T-cell (primary cell): ENCODE measurements at places on chromosomes 12 and 14. TPM values are rescaled to one million over a fixed set of nuclear protein-coding genes. Genes with fewer than 3 reads are reported as not detected.

DNA sequence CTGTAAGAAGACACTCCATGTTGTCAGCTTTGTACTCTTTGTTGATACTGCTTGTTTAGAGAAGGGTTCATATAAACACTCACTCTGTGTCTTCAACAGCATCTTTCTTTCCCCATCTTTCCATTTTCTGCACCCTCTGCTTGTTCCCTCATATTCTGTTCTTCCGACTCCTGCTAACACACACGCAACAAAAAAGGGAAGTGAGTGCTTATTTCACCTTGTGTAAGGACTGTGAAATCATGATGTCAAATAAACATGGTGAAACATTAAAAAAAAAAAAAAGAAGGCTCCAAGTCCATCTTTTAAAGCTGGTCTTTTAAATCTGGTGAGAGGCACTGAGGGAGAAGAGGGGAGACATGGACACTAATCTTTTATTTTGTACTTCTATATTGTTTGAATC, 145.4 kb downstream of the RPAP3 start:
- DNase-seq = no peak

DNA sequence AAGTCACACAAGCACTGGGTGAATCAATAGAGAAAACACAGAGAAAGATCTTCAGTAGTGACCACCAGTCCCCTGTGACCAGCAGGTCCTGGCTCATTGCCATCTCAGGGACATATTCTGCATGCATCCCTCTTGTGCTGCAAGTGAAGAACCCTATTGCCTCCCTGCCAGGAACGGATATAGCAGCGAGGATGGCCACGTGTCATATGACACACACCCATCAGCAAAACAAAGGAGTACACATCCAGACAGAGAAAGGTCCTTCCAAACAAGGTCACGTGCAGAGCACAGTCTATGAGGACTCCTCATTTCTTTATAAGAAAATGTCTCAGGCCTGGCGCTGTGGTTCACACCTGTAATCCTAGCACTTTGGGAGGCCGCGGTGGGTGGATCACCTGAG, 638.4 kb downstream of the FLRT2 start:
- DNase-seq = no peak

KRT6C gene
- total RNA-seq = not detected

MUCL1 gene
- not detected for total RNA-seq

NEUROD4 gene
- total RNA-seq = not detected
